ENCODE measurements at places on chromosomes 1 and 21.

DNA sequence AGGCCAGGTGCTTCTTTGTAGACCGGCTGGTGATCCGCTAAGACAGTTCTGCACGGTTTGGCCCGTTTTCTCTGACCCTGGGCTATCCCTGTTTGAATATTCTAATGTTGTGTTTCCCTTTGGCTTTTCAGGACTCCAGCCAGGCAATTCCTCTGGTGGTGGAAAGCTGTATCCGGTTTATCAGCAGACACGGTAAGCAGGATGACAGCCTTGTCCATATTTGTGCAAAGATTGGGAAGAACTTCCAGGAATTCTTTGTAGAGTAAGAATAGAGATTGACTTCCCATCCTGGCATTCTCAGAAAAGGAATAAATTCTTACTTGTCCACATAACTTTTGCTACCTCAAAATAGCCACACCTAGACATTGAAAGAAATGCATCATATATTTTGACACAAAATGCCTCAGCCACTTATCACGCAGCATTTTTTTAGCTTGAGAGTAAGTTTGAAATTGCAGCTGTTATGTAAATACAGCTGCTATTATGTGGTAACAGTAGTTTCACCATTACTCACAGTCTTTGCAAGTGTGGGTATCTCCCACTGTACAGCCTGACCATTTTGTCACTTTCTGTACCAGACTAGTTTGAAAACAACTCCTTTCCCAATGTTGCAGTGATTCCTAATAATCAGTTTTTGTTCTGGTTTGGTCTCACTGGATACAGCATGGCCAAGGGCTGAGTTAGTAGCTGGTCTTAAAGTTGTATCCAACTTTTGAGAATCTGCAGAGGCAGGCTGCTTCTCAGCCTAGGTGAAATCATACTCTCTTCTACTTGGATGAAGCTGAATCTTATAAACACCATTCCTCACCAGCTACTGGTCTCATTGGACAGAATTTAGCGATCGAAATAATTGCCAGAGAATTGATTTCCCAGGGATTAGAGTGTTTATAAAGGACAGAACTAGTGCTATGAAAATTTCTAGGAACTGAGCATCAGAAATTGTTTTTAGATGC, 40.0 kb upstream of the IKBKE start:
- no peak for DNase-seq

DNA sequence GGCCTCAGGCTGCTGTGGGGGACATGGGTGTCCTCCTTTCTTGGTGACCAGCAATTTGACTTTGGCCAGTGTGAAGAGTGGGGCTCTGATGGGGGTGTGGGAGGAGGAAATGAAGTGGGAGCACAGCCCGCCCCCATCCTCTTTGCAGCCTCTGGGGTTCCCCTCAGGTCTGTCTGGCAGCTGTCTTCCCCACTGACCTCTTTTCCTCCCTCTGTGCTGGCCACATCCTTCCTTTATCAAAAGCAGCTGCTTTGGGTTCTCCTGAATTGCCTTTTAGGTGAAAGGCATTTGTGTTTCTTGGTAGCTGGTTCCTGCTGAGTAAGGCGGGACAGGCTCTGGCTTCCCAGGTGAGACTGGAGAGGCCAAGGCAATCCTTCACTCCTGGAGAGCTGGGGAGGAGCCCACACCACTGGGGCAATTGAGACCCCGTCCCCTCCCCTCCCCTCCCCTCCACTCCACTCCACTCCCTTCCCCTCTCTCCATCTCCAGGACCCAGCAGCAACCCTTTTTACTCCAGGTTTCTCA, 24.9 kb downstream of the PCAT6 start:
- peak; percentile 7 for DNase-seq

DNA sequence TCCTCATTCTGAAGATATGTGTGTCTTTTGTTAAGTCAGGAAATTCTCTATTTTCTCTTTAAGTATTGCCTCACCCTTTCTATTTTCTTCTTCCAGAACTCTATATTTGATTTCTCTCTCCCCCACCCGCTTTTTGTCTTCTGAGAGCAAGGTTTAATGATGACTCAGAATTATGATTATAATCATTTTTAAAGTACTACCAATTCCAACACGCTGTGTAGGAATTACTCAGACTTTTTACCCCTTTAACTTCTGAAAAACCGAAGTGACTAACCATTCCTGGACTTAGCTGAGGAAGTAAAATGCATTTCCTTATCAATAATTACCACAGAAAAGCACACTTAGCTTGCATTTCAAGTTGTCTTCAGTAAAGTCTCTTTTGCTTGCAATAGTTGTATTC, 20.8 kb upstream of the SCYL3 start:
- DNase-seq = no peak

GRCh38 chr1:161037661-161038522, 872 bp downstream of the TSTD1 start:
- DNase-seq = no peak

- DNase-seq = no peak
Measured at GRCh38 chr1:210500831-210501230, 172.1 kb downstream of the HHAT start.

DNA sequence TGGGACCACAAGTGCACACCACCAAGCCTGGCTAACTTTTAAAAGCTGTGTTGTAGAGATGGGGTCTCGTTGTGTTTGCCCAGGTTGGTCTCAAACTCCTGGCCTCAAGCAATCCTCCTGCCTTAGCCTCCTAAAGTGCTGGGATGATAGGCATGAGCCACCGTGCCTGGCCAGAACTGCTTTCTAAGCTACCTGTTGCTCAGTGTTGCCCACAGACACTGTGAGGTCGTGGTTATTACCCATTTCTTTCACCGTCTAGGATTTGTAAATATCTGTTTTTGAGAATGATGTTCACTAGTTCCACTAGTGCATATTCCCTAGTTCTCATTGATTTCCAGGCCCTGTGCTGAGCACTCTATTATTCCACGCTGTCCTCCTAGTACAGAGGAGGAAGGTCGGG, 51.4 kb upstream of the FAM89A start:
- no peak for DNase-seq

GRCh38 chr1:201694608-201695335, 134.2 kb upstream of the IPO9 start:
- no peak for DNase-seq

- no peak for DNase-seq
Measured at GRCh38 chr1:237931581-237931980, 40.9 kb upstream of the ZP4 start.

DNA sequence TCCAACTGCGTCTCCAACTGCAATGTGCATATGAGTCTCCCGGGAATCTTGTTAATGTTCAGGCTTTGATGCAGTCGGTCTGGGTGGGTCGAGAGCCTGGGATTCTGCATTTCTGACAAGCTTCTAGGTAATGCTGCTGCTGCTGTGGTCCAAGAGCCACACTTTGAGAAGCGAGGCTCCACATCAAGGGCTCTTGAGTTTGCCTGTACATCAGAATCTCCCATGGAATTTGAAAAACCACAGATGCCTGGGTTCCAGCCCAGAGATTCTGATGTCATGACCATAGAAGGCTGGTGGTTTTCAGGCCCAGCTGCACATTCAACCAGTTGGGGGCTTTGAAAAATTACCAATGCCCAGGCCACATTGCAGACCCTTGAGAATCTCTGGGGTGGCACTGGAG, 93.9 kb upstream of the TARDBP start:
- no peak for DNase-seq

- no peak for DNase-seq
Measured at GRCh38 chr1:42350086-42350485, 15.1 kb upstream of the FOXJ3 start.

DNA sequence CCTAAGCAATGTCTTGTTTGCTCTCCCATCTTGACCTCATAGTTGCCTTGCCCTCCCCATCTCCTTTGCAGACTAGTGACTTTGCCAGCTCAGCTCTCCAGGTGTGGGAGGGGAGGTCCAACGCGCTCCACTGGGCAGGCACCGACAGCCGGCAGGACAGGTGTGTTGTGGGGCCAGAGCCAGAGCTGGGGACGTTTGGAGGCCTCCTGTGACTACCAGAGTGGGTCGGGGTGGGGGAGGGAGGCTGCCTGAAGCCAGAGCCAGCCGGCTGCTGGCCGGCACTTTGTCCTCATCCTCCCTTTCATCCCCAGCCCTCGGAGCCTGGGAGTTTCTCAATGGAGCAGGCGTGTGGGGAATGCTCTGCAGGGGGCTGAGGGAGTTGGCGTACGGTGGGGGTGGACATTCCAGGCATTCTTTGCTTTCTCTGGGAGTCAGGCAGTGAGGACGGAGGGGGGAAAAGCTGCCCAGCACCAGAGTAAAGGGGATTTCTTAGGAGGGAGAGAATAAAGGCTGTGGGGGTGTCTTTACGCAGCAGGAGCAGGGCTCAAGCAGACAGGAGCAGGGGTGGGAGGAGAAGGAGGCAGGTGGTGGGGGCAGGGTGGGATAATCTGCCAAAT, 20.2 kb downstream of the NUAK2 start:
- no peak for DNase-seq

GRCh38 chr1:47759936-47760629, 237.1 kb downstream of the TRABD2B start:
- DNase-seq = no peak

DNA sequence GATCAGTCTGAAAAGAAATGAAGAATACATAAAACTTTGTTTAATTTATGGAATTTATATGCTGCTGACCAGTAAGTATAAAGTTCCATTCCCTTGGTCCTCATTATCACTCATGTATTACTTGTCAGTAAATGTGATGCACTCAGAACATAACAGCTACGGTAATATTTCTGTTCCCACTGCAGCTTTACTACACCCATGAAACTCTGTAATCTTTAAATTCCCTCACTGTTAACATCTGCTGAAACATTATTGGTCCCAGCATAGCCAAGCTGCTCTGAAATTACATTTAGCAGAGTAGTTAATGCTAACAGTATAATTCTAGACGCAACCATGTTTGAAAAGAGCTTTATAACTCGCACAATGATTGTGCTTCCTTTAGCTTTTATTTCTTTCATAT, 238.4 kb downstream of the GPATCH2 start:
- DNase-seq = no peak

DNA sequence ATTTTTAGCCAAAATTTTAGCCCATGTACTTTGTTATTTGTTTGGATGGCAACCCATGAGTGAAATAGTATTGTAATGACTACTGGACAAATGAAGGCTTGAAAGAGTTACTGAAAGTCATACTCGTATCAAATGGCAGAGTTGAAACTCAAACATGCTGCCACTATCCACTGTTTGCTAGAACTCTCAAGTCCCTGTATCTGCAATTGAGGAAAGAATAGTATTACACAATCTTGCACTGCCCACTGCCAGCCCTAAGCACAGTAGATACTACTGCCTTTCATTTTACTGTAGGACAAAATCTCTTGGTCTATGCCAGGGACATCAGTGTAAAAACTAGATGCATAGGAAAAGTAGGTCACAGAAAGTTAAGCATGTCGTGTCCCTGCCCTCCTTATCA, 581.1 kb upstream of the PLXNA2 start:
- no peak for DNase-seq

GRCh38 chr1:48450505-48450904, 21.5 kb downstream of the SPATA6 start:
- DNase-seq = no peak

DNA sequence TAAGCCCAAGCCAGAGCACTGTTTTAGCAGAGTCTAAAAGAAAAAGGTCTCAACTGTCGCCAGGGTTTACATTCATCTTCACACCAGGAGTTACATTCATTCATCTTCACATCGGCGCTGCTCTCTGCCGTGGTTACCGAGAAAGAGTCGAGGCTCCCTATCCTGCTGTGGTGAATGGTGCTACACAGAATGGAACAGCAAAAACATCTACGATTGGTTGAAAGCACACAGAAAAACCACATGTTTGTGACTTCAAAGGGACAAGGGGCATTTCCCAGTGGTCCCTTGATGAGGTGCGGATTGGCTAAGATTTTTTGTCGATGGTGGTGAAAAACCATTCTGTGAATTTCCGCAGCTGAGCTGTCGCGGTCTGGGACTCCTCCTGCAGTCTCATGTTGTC, 231.1 kb downstream of the SIPA1L2 start:
- DNase-seq = no peak

- DNase-seq = no peak
Measured at GRCh38 chr1:216140730-216141524, 282.3 kb downstream of the USH2A start.

GRCh38 chr1:242205622-242206489, 207.0 kb upstream of the MAP1LC3C start:
- no peak for DNase-seq

DNA sequence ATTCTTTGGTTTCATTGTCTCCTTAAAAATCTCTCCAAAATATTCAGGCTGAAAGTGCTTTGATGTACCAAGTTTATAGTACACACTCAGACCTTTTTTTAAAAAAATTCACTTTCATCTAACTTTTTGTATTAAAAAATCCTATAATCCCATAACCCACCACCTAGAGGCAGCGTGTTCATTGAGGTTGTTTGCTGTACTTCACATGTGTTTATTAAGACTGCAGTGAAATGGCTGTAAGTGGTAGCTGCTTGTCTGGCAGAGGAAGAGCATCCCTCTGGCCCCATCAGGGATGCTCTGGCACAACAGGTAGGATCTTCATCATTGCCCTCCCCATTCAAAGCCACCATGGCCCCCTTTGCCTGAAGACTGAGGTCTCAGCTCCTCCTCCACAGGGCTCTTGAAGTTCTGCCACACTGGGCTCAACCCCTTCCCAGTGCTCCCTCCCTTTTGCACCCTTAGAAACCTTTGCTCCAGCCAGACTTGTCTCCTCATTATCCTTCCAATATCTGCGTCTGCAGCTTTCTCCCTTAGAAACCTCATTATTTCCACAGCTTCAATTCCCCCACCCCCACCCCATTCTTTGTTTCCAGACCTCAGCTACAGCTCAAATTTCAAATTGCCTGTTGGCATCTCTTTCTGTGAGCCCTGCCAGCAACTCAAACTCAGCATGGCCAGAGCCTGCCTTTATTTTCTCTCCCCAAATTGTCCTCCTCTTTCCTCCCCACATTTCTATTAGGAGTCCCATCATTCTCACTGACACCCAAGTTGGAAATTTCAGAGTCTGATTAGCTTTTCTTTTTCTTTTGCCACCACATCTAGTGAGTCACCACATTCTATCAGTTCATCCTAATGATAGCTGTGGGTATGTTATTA, 369.6 kb upstream of the USP24 start:
- no peak for DNase-seq

DNA sequence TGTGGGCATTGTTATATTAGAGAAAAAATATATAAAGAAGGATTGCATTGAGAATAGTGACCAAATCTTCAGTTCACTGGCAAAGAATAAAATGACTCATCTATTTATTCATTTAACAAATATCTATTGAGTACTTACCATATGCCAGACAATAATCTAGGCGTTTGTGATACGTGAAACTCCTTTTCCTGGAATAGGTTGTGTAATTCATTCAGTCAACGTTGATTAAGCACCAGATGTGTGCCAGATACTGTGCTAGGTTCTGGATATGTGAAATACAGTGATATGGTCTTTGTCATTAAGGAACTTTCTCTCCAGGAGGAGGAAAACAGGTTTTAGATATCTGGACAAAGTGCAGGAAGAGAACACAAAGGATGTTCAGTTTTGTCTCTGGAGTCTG, 344.5 kb downstream of the RWDD3 start:
- no peak for DNase-seq

- DNase-seq = no peak
Measured at GRCh38 chr1:226603022-226603857, 54.7 kb downstream of the STUM start.

DNA sequence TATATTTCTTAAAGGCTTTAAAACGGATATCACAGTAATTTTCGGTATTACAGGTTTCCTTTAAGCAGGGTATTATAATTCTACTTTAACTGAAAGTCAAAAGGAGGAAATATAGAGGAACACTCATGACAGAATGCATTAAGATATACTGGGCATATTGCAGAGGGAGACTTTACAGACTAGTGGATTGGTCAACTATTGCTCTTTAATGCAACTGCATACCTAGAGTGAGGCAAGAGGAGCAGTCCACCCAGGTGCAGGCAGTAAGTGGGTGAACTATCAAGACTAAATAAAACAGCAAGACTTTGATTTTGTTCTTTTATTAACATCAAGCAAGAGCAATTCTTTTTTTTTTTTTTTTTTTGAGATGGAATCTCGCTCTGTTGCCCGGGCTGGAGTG, 10.5 kb downstream of the SCAF4 start:
- DNase-seq = no peak

Data from activated T-cell treated with anti-CD3 and anti-CD28 coated beads, Interleukin-2, amount 50 U/mL, for 4 hours (primary cell).